Pulmonary artery endothelial cell (primary cell): ENCODE measurements at places on chromosomes 13 and 19. TPM values are rescaled to one million over a fixed set of nuclear protein-coding genes. Genes with fewer than 3 reads are reported as not detected.
A peak's percentile ranks its signal among the peaks of the same experiment; 100 is the strongest.

DNA sequence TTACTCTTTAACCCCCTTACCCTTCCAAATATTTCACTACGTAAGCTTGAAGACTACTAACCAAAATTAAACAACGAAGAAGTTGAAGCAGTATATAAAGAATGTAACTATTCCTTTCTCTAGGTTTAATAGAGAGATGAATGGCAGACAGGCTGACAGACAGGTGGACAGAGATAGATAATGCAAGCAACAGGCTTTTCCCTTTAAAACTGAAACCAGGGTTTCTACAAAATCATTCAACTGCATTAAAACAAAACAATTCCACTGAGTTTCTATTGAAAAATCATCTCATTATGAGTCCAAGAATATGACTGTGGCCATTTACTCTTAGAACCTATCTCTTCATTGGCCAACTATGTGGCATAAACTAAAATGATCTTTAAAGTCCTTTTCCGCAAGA lies 15.2 kb downstream of the LNX2 start:
- no peak for DNase-seq

The IGFL1 gene
- not detected in 2 replicates for total RNA-seq

The SIAH3 gene
- not detected in 2 replicates for total RNA-seq

The SLAIN1 gene
- 9.2 and 13.7 TPM in 2 replicates for total RNA-seq

The LGALS16 gene
- not detected in 2 replicates for total RNA-seq

The CNN1 gene
- 0.07 and 0.35 TPM in 2 replicates for total RNA-seq

DNA sequence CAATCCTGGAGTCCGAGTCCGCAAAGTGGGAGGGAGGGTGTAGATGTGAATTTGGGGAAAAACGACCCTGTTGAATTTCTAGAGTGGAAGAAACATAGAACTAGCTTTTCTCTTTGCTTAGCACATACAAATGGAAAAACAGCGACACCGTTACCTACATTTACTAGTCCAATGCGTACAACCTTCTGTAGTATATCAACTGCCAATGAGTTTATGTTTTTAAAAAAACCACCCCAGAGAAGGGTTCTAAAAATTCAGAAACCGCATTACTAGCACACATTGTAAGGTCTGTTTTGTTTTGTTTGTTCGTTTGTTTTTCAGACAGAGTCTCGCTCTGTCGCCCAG lies 332 bp upstream of the SUPT20H start:
- no peak for DNase-seq

The PLIN4 gene
- under 0.01 TPM in 1 of 2 replicates, not detected in the other for total RNA-seq

GRCh38 chr13:55001881-55002280 lies 1973.3 kb downstream of the OLFM4 start:
- DNase-seq: no peak

GRCh38 chr13:86878781-86879180 lies 792.4 kb upstream of the SLITRK5 start:
- DNase-seq: no peak

The MUC16 gene
- total RNA-seq: under 0.01 TPM in 1 of 2 replicates, not detected in the other

GRCh38 chr13:77389625-77390000 lies 62.7 kb upstream of the MYCBP2 start:
- no peak for DNase-seq

DNA sequence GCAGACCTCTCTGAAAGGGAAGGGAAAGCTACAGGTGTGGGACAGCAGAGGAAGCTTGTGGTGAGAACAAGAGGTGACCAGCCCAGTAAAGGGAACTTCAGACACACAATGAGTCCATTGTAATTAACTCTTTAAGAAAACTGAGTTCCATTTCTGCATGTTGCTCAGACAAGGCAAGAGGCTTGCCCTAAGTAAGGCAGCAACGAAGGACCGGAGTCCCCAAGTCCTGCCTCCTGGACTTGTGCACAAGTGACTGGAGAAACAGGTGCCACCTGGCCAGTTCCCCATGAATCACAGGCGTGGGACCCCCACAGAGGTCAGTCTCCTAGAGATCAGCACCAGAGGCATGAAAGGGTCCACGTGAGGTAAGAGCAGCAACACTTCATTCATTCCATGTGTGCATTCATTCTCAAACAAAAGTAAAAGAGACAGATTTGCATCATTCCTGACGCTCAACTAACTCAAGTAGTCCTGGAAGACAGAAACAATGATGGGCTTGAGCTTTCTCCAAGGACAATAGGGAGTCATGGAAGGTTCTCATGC lies 14.7 kb upstream of the SIGLEC6 start:
- DNase-seq: no peak

- no peak for DNase-seq
Observed at GRCh38 chr13:61187471-61187870, 228.2 kb downstream of the PCDH20 start.

The BRME1 gene
- 0.63 and 0.73 TPM in 2 replicates for total RNA-seq

The LILRA5 gene
- not detected in 2 replicates for total RNA-seq

The FGF14 gene
- not detected in 2 replicates for total RNA-seq

The ZNF331 gene
- 4.1 and 8.5 TPM in 2 replicates for total RNA-seq

- DNase-seq: no peak
Observed at GRCh38 chr19:5832061-5832460, 7.4 kb downstream of the FUT6 start.

GRCh38 chr13:39266426-39266825 lies 228.2 kb downstream of the NHLRC3 start:
- DNase-seq: no peak

- DNase-seq: no peak
Observed at GRCh38 chr19:2512523-2513431, 36.9 kb downstream of the GADD45B start.

- DNase-seq: no peak
Observed at GRCh38 chr13:46633416-46633815, 80.4 kb downstream of the LRCH1 start.

GRCh38 chr19:34128558-34129250 lies 43.6 kb upstream of the LSM14A start:
- no peak for DNase-seq

The CLDN10 gene
- 0.28 and 0.40 TPM in 2 replicates for total RNA-seq

DNA sequence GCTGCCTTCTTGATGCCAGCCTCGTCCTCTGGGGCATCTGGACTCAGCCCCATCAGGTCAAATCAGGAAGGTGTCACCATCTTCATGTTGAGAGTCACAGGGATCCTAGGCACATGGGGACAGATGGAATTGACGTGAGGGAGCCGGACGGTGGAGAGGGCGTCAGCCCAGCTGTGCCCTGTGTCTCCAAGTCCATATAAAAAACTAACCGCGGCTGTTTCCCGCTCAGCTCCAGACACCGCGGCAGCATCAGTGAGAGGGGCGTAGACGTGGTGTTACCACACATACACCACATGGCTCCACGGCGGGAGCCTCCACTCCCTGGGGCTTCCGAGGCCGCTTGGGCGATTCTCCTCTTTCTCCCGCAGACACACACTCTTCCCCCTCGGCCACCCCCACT lies 5.6 kb upstream of the PRR36 start:
- DNase-seq: no peak

- no peak for DNase-seq
Observed at GRCh38 chr13:43558939-43559338, 227.8 kb downstream of the ENOX1 start.

- DNase-seq: peak; percentile 64
Observed at GRCh38 chr19:46755077-46755852, 9.0 kb upstream of the STRN4 start.

DNA sequence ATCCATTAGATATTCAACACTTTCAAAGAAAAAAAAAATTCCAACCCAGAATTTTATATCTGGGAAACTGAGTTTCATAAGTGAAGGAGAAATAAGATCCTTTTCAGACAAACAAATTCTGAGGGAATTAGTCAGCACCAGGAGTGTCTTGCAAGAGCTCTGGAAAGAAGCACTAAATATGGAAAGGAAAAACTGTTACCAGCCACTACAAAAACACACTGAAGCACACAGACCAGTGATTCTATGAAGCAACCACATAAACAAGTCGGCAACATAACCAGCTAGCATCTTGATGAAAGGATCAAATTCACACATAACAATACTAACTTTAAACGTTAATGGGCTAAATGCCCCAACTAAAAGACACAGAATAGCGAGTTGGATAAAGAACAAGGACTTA lies 368.4 kb upstream of the MIR17HG start:
- no peak for DNase-seq

GRCh38 chr19:43495082-43495481 lies 9.5 kb downstream of the PHLDB3 start:
- DNase-seq: no peak

The MCEMP1 gene
- not detected in 2 replicates for total RNA-seq

DNA sequence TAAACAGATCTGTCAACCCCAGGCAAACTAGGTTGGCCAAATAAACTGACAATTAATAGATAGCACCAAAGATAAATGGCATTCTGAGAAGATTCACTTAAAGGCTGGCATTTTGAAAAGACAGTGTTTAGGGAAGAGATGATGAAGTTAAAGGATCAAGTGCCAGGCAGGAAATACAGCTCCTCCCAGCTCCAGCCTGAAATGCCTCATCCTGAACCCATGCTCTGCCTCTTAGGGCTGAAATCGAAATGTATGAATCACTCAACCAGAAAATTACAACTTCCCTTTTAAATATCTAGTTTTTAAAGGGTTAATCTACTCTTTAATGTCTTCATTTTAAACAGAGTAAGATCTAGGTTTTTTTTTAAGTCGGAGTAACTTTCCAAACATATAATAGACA lies 171.2 kb upstream of the UBL3 start:
- DNase-seq: no peak

The PSPN gene
- total RNA-seq: 0.73 and 1.3 TPM in 2 replicates

- no peak for DNase-seq
Observed at GRCh38 chr13:72346716-72347115, 380.7 kb downstream of the MZT1 start.

The ZNF253 gene
- 1.7 and 3.5 TPM in 2 replicates for total RNA-seq

- DNase-seq: no peak
Observed at GRCh38 chr19:53865918-53866864, 1.5 kb upstream of the MYADM start.

The THSD8 gene
- 0.13 TPM in 1 of 2 replicates, not detected in the other for total RNA-seq

DNA sequence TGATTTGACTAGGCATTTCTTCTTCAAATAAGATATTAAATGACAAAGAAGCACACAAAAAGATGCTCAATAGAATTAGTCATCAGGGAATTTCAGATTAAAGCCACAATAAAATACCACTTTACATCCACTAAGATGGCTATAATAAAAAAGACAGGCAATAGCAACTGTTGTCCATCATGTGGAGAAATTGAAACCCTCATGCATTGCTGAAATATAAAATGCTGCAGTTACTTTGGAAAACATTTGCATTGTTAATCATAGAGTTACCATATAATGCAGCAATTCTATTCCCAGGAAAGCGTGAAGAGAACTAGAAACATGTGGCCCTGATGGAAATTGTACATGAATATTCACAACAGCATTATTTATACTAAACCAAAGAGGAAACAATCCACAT lies 605.5 kb upstream of the SLITRK1 start:
- no peak for DNase-seq

DNA sequence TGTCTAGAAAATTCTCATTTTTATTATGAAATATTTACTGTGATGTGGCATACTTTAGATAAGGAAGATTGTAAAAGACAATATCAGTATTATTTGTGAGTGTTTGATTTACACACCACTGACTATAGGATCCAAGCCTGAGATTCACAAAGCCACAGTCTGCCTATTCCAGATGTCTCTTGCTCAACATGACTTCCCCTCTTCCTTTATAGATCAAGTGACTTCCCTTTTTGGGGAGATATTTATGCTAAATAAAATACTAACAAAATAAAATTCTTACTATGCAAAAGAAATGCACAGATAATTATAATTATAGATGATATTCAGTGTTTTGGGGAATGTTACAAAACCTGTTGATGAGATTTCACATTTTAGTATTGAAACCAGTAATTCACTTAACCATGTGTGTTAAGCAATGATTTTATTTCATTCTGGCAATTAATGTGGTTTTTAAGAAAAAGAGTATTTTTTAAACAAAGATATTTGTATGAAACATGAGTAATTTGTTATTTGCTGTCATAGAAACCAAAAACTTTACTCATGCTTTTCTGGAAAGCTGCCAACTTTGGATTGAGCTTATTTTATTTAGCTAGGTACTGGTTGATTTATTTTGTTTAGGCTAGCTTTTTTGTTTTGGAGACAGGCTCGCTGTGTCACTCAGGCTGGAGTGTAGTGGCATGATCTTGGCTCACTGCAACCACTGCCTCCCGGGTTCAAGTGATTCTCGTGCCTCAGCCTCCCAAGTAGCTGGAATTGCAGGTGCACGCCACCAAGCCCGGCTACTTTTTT lies 13.7 kb upstream of the GPR183 start:
- peak; percentile 85 for DNase-seq

DNA sequence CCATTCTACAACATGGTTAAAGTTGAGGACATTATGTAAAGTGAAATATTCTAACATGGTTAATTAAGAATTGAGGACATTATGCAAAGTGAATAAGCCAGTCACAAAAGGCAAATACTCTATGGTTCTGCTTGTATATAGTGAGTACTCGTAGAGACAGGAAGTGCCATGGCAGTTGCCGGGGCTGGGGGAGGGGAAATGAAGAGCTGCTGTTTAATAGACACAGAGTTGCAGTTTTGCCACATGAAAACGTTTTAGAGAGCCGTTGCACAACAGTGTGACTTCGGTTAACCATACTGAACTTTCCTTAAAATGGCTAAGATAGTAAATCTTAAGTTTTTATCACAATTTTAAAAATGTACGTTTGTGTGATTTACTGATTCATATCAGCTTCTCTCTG lies 176.9 kb downstream of the SHISA2 start:
- no peak for DNase-seq

- no peak for DNase-seq
Observed at GRCh38 chr19:17020823-17021222, 5.8 kb downstream of the CPAMD8 start.

The TUBA3C gene
- not detected in 2 replicates for total RNA-seq

- no peak for DNase-seq
Observed at GRCh38 chr19:10224337-10224736, 6.8 kb downstream of the S1PR2 start.

GRCh38 chr19:18007044-18007916 lies 690 bp upstream of the ARRDC2 start:
- no peak for DNase-seq

DNA sequence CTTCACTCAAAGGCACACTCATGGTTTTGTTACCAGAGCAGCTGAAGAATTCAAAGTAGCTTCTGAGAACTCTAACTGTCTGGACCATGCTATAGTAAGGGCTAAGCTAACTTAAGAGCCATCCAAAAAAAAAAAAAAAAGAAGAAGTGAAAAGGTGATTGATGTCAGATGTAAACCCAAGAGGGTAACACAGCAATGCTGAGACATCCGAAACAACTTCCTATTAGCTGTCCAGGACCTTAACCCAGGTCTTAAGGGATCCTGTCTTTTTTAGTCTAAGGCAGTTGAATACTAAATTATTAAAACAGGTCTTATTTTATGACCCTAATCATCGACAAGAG lies 11.2 kb upstream of the RAB20 start:
- DNase-seq: no peak

The HIF3A gene
- 4.6 and 5.3 TPM in 2 replicates for total RNA-seq

- no peak for DNase-seq
Observed at GRCh38 chr19:46491975-46492682, 3.5 kb downstream of the PNMA8B start.

GRCh38 chr19:39818626-39819097 lies 15.3 kb downstream of the DYRK1B start:
- DNase-seq: no peak

GRCh38 chr19:2215281-2215751 lies 20.8 kb downstream of the PLEKHJ1 start:
- DNase-seq: no peak

The LRRC25 gene
- total RNA-seq: not detected in 2 replicates

The ZNF813 gene
- total RNA-seq: 3.0 and 7.4 TPM in 2 replicates

GRCh38 chr13:32659736-32660135 lies 73.5 kb downstream of the PDS5B start:
- no peak for DNase-seq

- no peak for DNase-seq
Observed at GRCh38 chr13:49975826-49976225, 21.0 kb upstream of the TRIM13 start.

GRCh38 chr13:23212671-23213070 lies 31.9 kb downstream of the SGCG start:
- DNase-seq: no peak

- DNase-seq: no peak
Observed at GRCh38 chr19:6060600-6061375, 49.5 kb downstream of the RFX2 start.

The PCDH9 gene
- total RNA-seq: 2.3 and 2.9 TPM in 2 replicates
